ENCODE measurements at places on chromosomes 4 and X. TPM values are rescaled to one million over a fixed set of nuclear protein-coding genes. Genes with fewer than 3 reads are reported as not detected.

KIAA0232 gene
- 12.1 TPM for total RNA-seq

PCYT1B gene
- total RNA-seq: 0.10 TPM

TMEM271 gene
- total RNA-seq: not detected

FAM184B gene
- total RNA-seq: not detected

TREX2 gene
- 0.80 TPM for total RNA-seq

MAGEE1 gene
- 4.4 TPM for total RNA-seq

PPP2R2C gene
- 0.13 TPM for total RNA-seq

SGMS2 gene
- 0.19 TPM for total RNA-seq

BST1 gene
- total RNA-seq: 0.31 TPM

CYLC1 gene
- total RNA-seq: not detected

ITGB1BP2 gene
- 2.0 TPM for total RNA-seq

EPGN gene
- not detected for total RNA-seq

STARD8 gene
- total RNA-seq: 0.13 TPM

ZFX gene
- total RNA-seq: 40.9 TPM

SLC26A1 gene
- total RNA-seq: not detected

GBA3 gene
- 0.41 TPM for total RNA-seq

ZFP92 gene
- total RNA-seq: 0.31 TPM

FGB gene
- total RNA-seq: 2.7 TPM

YY2 gene
- 1.1 TPM for total RNA-seq

IL2 gene
- 0.66 TPM for total RNA-seq

STK32B gene
- total RNA-seq: not detected

ARL9 gene
- not detected for total RNA-seq

MAGEA2B gene
- not detected for total RNA-seq

TNIP3 gene
- 0.56 TPM for total RNA-seq

SPIN3 gene
- 10.1 TPM for total RNA-seq

EGFL6 gene
- not detected for total RNA-seq

SLC6A14 gene
- total RNA-seq: 0.05 TPM

F11 gene
- total RNA-seq: not detected

ZNF630 gene
- 1.8 TPM for total RNA-seq

ARMCX1 gene
- 0.08 TPM for total RNA-seq

TLR1 gene
- total RNA-seq: 22.9 TPM
